ENCODE measurements at places on chromosomes 16 and 17.

- DNase-seq, result no peak
Observed at GRCh38 chr16:11218604-11218962, 37.4 kb downstream of the SOCS1 start.

DNA sequence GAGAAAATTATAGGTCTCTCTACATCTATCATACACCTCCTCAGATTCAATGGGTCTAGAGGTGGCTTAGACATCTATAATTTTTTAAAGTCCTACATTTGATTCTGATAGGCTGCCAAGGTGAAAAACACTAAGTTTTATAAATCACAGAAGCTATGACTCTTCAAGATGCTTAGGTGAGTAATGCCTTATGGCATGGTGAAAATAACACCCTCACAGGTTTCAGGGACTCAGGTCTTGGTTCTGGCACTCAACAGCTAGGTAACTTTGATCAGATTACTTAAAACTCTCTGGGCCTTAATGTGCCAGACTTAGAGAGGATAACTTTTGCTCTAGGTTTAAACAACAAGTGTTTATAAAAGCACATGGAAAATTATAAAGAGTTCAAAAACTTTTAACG, 2.0 kb upstream of the COX10 start:
- DNase-seq, result no peak

- no peak for DNase-seq
Observed at GRCh38 chr16:84749815-84750214, 50.0 kb downstream of the USP10 start.

GRCh38 chr16:24609740-24610415, 70.5 kb downstream of the RBBP6 start:
- no peak for DNase-seq

DNA sequence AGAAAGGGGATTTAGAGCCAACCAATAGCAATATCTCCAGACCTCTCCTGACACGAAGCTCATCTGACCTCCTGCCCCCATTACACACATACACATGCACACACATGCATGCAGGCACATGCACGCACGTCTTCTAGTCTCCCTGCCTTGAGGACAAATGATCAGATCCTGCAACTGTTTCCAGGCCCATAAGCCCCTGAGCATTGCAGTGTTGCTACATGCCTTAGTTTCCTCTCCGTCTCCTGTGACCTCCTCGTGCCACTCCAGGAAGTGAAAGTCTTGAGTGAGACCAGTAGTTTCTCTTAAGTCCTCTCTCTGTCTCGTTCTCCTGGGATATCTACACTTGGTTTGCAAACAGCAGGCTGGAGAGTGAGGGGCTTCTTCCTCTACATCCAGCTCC, 8.2 kb downstream of the CIITA start:
- no peak for DNase-seq

DNA sequence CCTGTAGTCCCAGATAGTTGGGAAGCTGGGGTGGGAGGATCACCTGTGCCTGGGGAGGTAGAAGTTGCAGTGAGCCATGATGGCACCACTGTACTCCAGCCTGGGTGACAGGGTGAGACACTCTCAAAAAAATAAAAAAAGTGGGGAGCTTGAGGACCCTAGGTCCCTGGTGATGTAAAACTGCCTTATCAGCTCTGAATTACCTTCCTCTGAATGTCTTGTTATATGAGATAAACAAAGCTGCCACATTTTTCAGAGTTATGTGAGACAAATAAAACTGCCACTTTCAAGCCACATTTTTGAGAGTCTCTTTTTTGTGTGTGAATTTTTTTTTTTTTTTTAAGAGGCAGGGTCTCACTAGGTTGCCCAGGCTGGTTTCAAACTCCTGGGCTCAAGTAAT, 32.0 kb upstream of the B4GALNT2 start:
- DNase-seq, result no peak

Data from activated CD8-positive, alpha-beta memory T cell treated with anti-CD3 and anti-CD28 coated beads for 1 hour (primary cell).